Sciatic nerve (tissue), 2 donors: ENCODE measurements at places on chromosomes 12 and 14.

DNA sequence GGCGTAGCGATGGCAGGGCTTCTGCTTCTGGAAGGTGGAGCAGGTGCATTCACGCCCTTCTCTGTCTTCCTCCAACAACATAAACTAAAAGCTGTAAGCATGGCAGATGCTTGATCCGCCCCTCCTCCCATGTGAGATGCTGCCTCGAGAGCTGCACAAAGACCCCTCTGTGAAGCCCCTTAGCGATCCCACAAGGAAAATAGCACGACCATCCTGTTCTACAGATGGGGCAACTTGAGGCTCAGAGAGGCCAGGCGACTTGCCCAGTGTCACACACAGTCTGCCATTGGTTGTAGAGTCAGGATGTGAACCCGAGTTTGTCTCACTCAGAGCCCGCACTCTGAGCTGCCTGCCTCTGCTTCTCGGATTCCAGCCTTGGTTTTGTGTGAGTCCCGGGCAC, 144.4 kb downstream of the SCARB1 start:
- DNase-seq = no peak

DNA sequence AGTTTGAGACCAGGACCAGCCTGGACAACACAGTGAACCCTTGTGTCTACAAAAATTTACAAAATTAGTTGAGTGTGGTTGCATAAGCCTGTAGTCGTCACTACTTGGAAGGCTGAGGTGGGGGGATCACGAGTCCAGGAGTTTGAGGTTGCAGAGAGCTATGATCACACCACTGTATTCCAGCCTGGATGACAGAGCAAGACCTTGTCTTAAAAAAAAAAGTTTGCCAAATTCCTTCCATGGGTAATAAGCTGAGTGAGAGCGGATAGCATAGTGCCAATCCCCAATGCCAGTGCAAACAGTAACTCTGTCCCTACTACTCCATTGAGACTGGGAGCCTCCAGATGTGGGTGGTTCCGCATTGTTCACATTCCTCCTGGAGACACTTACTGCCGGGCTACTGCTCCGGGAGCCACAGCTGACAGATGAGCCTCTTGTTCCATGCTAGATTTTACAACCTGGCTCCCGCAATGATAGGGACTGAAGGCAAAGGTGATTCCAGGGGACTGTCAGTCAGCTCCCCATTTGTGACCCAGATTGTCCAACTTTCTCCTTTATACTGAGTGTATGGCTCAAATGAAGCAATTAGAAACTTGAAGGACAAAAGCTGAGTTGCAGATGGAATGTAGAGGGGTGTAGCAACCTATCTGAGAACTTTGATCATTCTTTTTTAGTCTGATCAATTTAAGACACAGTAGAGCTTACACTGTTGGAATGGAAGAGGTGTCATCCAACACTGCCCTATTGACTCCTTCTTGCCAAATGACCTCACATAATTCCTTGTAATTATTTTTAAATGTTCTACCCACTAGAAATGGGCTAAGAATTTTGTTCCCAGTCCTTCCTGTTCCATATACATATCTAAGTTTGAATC, 13.4 kb upstream of the FRMD6 start:
- no peak for DNase-seq

DNA sequence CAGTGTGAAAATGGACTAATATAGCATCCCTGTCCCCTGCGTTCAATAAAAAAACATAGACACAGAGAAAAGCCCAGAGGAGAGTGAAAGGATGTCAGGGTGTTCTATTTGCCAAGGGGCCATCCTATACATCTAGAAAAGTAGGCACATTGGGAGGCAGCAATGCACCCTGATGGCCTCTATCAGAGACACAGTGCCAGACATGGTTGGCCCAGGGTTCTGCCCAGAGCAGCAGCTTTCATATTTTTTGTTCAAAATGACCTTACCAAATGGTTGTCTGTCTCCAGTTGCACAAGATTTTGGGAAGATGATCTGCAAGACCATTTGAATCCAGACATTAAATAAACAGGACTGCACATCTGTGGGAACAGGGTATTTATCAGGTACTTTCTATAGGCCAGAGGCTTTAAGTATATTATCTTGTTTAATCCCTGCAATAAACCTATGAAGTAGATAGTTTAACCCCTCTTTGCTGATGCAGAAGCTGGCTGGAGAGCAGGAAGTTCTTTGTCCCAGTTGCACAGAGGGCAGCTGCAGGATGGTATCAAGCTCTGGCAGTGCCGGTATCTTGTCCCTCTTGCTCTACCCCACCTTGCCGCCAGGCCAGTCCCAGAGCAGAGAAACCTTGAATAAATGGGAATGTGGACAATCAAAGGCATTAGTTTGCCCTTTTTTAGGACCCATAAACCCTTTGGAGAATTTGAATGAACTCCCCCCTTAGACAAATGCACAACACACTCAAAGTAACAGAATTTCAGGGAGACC, 171.8 kb upstream of the PWP1 start:
- DNase-seq = no peak

DNA sequence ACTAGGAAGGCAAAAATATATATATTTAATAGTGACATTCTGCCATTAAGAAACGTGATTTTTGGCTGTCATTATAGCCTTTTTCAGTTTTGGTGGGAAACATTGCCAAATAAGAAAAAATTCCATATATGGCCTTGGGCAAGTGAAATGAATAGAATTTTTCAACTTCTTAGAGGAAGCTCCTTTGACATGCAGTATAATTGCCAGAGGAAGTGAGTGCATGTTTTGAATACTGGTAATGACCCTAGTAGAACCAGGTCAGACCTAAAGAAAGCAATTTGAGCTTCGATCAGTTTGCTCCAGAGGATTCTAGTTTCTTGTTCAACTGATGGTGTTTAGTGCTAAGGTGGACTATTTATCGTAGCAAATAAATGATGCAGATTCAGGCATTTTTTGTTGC, 26.2 kb upstream of the TRIM9 start:
- no peak for DNase-seq

- no peak for DNase-seq
Observed at GRCh38 chr14:95003099-95003960, 154.0 kb downstream of the DICER1 start.

- DNase-seq = no peak
Observed at GRCh38 chr14:23356662-23357061, 4.0 kb upstream of the SLC22A17 start.
